A172 (cell line): ENCODE measurements at places on chromosomes 5 and 9.

- DNase-seq: peak; percentile 55
Observed at GRCh38 chr9:115883467-115884329, 269.9 kb upstream of the PAPPA start.

- no peak for DNase-seq
Observed at GRCh38 chr5:43993634-43994351, 390.8 kb downstream of the NNT start.

GRCh38 chr5:35644543-35644942, 26.9 kb downstream of the SPEF2 start:
- no peak for DNase-seq

GRCh38 chr5:79727451-79728355, 38.1 kb downstream of the CMYA5 start:
- no peak for DNase-seq

GRCh38 chr9:68702493-68702892, 2.5 kb upstream of the PIP5K1B start:
- no peak for DNase-seq

- no peak for DNase-seq
Observed at GRCh38 chr9:18768951-18769622, 263.9 kb downstream of the SAXO1 start.

DNA sequence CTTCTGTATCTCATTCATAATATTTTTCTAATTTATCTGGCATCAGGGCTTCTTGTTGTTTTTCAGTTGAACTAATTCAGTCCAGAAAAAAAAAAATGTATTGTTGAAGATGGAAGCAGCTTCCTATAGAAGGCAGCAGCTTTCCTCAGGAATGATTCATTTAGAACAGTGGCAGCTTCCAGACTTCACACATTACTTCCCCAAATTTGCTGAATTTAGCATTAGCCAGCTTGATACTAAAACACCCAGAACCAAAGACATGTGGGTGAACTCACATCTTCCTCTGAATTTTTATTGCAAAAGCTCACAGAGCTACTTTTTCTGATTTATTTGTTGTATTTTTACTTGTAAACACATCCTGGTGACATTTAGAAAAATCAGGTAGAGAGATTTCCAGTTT, 53.8 kb downstream of the HCN1 start:
- DNase-seq: no peak

DNA sequence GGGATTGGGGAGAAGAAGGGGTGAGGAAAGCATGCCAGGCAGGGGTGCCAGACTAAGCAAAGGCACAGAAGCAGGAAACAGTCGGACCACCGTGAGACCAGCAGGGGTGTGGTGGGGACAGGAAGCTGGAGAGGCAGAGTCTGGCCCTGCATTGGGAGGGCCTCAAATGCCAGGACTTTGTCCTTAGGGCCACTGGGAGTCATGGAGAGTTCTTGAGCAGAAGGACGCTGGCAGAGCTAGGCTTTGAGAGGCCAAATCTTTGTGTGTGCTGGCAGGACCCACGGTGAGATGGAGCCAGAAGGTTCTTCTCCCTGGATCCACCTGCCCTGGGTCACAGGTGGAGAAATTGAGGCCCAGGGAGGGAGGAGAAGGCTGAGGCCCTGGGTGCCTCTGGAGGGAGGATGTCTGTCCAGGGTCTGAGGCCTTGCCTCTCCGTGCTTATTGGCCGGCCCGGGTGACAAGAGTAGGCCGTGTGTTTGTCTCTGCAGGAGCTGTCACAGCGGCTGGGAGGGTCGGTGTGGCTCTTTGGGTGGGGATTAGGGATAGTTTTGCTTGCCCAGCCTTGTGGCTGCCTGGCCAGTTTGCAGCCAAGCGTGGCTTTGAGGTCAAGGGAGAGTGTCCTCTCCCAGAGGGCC, 1.8 kb upstream of the ENG start:
- DNase-seq: no peak

GRCh38 chr5:159419576-159419975, 89.3 kb upstream of the IL12B start:
- no peak for DNase-seq
